ENCODE measurements at places on chromosomes 12 and 14.
A peak's percentile ranks its signal among the peaks of the same experiment; 100 is the strongest.

DNA sequence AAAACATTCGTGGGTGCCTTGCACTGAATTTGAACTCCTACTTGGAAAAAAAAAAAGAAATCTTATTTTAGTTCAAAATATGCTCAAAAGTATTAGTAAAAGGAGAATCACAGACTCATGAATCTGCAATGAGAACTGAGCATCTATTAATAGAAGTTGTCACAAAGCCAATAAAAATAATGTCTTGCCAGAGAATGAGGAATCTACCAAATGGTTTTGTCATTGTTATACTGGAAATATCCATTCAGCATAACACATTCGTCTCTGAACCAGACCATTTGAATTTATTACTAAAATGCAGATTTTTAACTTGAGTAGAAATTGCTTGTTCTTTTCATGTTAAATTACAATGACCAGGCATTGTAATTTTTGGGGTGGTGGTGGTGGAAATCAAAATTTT lies 11.6 kb upstream of the PTPRB start:
- DNase-seq, result no peak

- DNase-seq, result no peak
Observed at GRCh38 chr12:113793250-113793649, 172.9 kb downstream of the RBM19 start.

DNA sequence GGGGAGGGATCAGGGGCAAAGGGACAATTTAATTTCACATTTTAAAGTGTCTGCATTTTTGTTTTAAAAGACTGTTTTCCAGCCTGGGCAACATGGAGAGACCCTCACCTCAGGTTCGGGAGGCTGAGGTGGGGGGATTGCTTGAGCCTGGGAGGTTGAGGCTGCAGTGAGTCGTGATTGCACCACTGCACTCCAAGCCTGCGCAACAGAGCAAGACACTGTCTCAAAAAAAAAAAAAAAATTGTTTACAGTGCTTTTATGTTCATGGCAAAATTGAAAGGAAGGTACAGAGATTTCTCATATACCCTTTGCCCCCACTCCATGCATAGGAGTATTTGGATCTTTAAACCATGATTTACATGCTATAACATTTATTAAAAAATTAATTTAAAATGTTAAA lies 16.4 kb upstream of the HVCN1 start:
- no peak for DNase-seq

- DNase-seq, result no peak
Observed at GRCh38 chr12:49567302-49567610, 686 bp downstream of the MCRS1 start.

DNA sequence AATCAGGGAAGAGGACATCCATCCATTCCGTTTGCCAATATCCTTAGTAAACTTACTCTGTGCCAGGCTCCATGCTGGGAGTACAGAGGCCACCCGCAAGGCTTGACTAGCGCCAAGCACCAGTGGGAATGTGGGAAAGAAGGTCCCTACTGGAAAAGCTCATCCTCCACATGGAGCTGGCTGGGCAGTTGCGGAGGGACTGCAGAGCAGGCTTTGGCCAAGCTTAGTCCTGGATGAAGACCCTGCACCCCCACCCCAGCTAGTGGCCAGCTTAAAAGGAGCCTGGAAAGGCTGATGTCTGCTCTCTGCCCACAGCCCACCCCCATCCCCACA lies 22.4 kb upstream of the EIF2B2 start:
- no peak for DNase-seq

DNA sequence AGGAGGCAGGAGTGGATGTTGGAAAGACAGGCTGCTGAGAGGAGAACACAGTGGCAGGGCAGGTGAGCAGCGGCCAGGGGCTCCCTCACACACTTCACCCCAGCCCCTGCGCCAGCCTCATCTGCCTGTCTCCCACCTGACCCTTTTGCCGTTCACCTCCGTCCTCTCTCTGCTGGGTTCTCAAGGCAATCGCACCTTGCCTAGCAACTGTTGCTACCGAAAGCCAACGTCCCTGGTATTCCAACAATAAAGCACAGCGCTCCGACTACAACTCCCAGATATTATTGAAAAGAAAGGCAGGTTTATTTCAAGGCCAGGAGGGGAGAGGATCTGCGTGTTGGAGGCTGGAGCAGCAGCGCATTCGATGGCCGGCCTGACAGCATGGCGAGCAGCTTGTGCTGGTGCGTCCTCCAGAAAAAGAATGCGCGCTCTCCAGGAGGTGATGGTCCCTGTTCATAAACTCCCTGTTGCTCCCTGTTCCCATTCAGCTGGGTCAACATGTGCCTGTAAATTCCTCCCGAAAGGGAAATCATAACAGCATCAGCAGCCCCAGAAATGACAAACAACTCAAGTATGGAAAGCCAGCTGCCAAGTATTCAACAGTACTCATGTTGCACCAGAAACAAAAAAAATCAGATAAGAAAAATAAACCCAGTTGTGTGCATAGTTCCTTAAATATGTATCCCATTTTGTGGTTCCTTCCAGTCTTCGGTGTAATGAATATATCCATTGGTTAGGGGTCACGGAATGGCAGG lies 153.0 kb upstream of the DIO3 start:
- DNase-seq, result no peak

GRCh38 chr12:2239381-2239871 lies 186.6 kb downstream of the CACNA1C start:
- DNase-seq, result no peak

GRCh38 chr12:116697305-116697704 lies 40.6 kb downstream of the SPRING1 start:
- DNase-seq, result no peak

DNA sequence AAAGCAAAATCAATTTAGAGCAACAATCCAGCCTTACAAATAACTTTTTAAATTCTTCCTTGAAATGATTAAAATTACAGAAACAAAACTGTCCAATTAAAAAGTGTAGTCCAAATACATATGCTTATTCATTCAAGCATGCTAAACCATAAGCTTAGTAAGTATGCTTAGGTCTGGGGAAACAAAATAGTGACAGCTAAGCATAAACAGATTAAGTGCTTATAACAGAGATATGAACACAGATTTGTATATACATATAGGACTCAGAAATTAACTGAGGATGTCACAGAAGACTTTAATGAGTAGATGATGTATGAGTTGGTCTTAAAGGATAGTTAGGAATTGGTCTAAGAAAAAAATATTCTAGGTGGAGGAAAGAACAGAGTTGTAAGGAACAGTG lies 41.8 kb downstream of the SCAF11 start:
- no peak for DNase-seq

DNA sequence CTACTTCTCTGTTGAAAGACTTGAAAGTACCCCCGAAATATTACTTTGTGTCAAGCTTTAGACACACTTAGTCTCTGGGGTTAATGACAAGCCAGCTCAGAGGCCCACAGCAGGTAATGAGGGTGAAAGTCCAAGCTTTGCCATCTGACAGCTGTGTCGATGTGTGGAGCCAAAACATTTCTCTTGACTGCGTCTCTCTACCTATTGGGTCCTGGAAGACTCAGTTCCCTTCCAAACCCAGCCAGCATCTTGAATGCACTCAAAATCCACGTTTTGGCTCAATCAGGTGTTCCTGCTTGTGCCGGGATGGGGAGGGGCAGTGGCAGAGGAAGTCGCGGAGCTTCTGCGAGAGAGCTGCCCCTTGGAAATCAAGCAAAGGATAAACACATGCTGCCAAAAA lies 3.2 kb downstream of the PLXNC1 start:
- DNase-seq, result no peak

DNA sequence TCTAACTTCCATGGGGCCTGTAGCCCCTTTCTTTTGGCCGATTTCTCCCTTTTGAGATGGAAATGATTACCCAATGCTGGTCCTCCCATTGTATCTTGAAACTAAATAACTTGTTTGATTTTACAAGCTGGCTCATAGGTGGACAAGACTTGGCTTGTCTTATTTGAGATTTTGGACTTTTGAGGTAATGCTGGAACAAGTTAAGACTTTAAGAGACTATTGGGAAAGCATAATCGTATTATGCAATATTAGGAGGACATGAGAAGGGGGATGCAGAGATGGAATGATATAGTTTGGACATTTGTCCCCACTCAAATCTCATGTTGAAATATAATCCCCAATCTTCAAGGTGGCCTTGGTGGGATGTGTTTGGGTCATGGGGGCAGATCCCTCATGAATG lies 49.2 kb upstream of the LYZ start:
- no peak for DNase-seq

DNA sequence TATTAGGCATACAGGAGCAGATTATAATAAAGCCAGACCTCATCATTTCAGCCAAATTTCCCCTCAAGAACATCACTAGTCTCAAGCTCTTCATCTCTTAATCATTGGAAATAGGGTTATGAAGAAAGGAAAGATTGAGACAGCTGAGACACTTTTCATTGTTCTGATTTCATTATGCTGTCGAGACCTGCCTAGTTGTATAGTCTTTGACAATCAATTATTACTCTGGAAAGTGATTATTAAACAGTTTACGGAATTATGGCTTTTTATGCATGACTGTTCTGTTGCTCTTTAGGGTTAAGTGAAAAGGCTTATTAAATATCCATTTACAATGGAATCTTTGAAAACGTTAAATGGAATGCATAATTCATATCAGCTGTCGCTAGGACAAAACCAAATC lies 48.3 kb downstream of the TTC6 start:
- no peak for DNase-seq

DNA sequence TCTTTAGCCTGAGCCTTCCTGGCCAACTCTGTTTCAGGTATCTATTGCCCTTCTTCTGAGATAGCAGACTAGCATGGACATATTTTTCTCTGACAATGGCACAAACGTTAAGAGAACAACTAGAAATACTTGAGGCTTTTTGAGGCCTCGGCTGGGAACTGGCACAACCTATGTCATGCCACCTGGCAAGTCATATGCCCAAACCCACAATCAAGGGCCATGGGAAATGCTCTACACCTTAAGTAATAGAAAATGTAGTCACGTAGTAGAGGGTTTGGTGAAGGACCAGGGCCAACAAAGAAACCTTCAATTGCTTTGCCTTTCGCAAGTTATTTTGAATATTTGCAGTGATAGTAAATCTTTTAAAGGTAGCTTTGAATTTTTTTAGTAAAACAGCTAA lies 325.4 kb downstream of the ZFP36L1 start:
- no peak for DNase-seq

DNA sequence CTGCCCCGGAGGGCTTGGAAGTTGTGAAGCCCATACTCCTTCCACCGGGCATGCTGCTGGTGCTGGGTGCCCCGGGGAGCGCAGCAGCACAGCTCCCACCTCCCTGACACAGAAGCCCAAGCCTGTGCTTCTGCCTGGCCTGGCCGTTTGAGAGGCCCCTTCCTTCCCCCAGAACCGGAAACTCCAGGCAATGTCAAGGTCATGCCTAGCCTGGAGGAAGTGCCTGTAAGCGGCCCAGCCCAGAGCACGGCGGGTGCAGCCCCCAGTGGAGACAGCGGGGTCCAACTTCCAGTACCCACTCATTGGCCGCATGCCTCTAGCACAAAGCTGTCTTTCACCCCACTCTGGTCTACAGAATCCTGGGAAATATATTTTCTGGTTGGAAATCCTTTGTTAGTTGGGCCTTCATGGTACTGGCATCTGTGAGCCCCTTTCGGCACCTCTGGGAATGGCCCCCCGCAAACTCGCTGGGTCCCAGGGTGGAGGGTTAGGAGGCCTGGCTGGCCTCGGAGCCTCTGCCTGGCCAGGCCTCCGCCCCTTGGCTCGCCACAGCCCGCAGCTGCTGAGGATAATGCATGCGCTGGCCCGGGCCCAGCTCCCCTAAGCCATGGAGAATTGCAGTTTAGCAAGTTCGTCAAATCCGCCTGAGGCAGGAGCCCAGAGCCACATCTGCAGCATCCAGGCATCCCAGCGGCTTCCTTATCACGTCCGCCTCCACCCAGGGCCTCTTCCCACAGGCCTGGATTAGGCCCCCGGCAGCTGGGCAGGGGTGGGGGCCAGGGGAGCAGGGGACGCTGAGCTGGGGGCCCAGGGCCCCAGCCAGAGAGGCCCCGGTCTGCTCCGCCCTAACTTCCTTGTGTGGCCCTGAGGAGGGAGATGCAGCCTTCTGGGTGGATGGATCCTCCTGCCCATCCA lies 48.9 kb upstream of the DLK1 start:
- DNase-seq, result no peak

DNA sequence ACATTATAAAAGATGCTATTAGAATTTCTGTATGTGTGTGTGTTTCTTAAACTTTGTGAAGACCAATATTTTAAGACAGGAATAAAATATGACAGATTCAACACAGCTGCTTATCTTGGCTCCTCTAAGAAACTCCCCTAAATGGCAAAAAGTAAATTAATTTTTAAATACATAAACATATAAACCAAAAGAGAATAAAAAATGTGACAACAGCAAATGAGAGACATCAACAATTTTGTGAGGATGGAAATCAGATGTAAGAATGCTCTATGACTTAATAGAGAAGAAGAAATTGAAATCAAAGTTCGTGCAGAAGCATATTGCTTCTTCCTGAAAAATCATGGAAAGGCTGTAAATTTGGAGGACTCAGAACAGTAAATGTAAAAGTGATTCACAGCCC lies 1083.8 kb downstream of the FLRT2 start:
- no peak for DNase-seq

GRCh38 chr14:57495416-57495815 lies 1.8 kb upstream of the CCDC198 start:
- DNase-seq, result no peak

DNA sequence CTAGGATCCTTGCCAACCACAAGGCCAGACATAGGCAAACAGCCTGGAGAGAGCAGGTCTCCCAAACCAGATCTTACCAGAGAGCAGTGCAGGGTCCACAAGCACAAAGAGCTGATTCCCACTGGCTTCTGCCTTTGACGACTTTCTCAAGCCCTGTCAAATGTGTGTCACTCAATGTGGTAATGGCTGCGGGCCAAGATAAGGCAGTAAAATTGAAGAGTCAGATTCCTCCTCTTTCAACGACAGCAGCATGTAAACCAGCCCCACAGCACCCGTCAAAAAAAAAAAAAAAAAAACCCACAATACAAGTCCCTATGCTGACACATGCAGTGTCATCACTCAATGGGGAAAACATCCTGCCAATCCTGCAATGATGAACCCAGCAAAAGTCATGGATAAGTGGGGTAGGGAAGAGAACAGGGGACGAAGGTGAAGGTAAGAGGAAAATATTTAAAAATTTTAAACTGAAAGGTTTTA lies at the start of gene STON2:
Gene STON2, minus strand, starts transcription at position 123 of the 477 bp plus-strand sequence. CDS start 1,942 bp downstream, outside the sequence.
- peak; percentile 15 for DNase-seq

DNA sequence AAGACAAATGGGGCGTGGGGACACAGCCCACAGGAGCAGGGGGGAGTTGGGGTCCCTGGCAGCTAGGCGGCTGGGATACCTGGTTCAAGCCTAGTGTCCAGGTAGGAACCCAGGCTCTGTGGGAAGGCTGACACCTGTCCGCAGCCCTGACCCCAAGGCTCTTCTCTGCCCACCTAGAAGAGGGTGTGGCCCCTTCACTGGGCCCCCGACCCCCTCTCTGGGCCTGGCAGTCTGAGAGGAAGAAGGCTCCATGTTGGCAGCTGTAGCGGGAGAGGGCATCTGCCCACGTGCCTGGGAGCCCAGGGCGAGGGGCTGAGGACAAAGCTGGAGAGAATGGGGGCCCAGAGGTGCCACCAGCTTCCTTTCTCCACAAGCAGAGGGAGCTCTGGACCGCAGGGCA lies 10.5 kb downstream of the CHGA start:
- DNase-seq, result no peak

- no peak for DNase-seq
Observed at GRCh38 chr14:90641615-90642243, 174.5 kb downstream of the TTC7B start.

- no peak for DNase-seq
Observed at GRCh38 chr12:59486827-59487226, 109.0 kb upstream of the SLC16A7 start.

Data from stimulated activated CD8-positive, alpha-beta memory T cell treated with anti-CD3 and anti-CD28 coated beads, Interleukin-15, amount 100 ng/mL, for 48 hours (primary cell).